ENCODE measurements at places on chromosomes 6 and 20.

DNA sequence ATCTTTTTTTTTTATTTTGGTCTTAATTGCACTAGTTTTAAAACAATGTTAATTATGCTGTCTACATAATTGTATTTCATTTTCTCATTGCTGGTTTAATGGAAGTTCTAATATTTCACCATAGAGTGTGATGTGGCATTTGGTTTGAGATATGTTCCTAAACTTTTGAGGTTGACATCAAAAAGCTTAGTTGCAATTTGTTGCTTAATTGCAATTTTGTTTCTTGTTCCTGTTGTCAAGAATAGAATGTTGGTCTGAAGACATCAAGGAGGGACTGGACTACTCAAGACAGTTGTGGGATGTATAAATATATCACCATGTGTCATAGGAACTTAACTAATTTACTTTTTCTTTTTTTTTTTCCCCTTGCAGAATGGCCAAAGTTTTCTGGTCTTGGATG lies 12.5 kb downstream of the HSF2 start:
- DNase-seq: no peak

GRCh38 chr6:142605922-142606485 lies 304.2 kb downstream of the ADGRG6 start:
- DNase-seq: no peak

DNA sequence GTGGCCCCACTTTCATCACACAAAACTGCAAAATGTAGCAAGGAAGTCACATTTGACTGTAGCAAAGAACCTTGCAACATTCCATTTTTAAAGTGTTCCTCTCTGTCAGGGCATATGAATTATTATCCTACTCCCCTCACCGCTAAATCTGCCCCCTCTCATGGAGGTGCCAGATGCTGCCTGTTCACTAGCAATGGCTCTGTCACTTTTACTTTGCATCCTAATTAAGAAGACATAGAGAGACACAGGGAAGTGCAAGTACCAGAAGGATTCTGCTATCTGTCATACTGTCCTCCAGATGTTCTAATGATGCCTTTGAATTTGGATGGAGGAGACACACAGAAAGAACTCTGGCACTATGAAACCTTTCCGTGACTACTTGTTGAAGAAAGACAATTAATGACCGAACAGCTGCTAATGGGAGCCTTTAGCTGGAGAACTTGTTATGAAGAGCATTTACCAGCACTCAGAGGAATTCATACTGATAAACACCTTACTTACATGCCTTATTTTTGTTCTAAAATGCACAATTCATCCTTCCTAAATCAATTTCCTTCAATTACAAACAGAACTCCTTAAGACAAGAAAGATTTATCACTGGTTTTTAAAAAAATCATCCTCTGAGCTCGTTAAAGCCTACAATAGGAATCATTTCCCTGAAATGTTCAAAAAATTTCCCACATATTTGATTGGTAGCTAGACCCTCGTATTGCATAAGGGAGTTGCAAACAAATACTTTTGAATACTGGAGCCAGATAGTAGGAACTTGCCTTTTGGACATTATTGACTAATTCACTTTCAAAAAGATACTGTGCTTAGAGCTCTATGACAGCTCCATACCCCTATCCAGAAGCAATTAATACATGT lies 292.6 kb downstream of the UBE3D start:
- no peak for DNase-seq

- no peak for DNase-seq
Observed at GRCh38 chr20:35166242-35166830, 5.5 kb upstream of the PROCR start.

- DNase-seq: no peak
Observed at GRCh38 chr6:163585932-163586437, 171.5 kb downstream of the QKI start.

DNA sequence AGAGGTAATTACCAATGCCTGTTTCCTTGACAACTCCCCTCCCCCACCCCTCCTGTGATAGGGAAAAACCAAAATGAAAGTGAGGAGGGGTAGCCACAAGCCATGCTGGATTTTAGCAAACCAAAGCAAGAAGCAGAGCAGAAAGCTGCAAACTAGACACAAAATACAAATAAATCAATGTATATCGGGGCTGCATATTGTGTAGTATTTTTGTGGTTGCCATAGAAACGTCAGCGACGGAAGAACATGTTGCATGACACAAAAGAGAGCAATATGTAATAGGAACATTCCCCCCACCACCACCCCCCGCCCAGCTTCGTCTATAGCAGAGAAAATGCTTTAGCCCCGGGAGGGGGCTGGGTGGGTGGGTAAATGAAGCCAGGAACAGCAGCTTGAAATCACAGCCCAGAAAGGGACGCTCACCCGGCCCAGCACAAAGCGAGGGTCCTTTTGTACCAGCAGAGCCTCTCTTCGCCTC lies 548 bp downstream of the AGPAT4 start:
- no peak for DNase-seq

GRCh38 chr6:115570331-115570730 lies 490.4 kb downstream of the FRK start:
- no peak for DNase-seq

DNA sequence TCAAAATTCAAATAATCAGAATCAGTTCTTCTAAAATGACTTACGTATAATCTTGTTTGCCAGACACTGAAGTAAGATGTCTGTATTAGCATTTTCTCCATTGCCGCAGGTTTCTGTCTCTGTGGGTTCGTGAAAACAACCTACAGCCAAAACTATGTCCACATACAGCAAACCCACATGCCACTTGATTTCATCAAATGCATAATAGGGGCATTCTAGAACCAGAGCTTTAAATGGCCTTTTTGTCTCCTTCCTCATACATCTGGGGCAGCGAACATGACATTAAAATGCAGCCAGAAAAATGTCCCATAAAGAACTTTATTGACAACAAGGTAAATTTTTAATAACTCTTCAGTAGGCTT lies 90.2 kb upstream of the QKI start:
- DNase-seq: no peak

GRCh38 chr6:169646906-169647567 lies 54.8 kb downstream of the WDR27 start:
- no peak for DNase-seq

- DNase-seq: no peak
Observed at GRCh38 chr20:51598556-51598955, 56.0 kb upstream of the NFATC2 start.

DNA sequence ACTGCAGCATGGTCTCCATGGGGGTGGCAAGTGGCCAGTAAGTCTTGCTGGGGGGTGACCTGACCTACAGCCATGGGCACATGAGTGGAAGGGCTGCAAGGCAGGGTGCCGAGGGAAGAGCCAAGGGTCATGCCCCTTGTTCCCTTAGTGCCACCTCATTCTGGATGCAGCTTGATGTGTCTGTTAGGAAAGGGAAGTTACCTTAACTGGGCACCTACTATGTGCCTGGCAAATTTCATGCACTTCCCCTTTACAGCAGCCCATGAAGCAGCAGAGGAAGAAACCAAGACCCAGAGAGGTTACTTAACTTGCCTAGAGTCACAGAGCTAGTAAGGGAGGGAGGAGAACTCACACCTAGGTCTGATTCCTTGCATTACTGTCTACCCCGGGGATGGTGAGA lies 174.0 kb downstream of the MRPL14 start:
- no peak for DNase-seq

DNA sequence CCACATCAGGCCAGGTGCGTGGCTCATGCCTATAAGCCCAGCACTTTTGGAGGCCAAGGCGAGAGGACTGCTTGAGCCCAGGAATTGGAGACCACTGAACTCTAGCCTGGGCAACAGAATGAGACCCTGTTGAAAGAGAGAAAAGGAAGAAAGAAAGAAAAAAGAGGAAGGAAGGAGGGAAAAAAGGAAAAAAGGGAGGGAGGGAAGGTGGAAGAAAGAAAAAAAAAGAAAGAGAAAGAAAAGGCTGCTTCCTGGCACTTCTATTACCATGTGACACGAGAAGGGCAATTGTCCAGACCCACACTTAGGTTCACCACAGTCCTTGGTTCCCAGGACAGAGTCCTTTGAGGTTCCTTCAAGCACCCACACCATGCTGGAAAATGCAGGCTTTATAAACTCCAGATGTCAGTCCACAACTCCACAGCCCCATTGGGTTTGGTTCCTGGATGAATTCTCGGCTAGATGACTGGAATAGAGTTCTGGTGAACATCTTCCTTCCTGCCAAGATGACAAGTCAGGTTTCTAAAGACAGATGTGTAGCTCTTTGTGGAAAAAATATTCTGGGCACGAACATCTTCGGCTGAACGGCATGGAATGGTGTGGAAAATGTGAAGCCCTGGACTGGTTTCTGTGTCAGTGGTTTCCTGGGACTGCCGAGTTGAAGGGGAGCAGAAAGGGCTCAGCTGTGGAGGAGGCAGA lies 32.5 kb downstream of the NT5E start:
- no peak for DNase-seq

DNA sequence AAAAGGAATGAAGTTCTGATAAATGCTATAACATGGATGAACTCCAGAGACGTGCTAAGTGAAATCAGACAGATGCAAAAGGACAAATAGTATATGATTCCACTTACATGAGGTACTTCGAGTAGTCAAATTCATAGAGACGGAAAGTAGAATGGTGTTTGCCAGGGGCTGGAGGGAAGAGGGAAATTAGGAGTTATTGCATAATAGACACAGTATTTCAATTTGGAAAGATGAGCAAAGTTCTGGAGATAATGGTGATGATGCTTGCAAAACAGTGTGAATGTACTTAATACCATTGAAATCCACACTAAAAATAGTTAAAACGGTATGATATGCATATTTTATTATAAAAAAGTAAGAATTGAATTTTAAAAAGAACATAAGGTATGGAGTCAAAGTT lies 84.9 kb upstream of the STXBP5 start:
- DNase-seq: no peak

- no peak for DNase-seq
Observed at GRCh38 chr6:25670208-25670607, 18.2 kb downstream of the SCGN start.
